RWPE2 (cell line): ENCODE measurements at places on chromosomes 4 and X.

DNA sequence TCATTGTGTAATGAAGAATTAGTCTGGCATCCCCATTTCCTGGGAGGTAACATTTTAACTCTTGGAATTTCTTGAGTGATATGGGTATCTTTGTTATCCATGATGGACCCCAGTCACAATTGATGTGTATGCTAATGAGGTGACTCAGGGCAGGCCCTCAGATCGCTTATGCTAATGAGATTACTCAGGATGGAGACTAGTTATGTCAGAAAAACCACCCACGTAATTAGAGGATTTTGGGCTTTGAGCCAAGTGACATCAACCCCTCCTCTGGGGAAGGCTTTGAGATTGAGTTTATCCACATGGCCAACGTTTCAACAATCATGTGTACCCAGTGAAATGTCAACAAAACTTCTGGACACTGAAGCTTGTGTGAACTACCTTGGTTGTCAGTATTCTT lies 772.7 kb downstream of the STPG2 start:
- DNase-seq: no peak

GRCh38 chr4:173270312-173271027 lies 63.7 kb downstream of the HMGB2 start:
- DNase-seq: no peak

DNA sequence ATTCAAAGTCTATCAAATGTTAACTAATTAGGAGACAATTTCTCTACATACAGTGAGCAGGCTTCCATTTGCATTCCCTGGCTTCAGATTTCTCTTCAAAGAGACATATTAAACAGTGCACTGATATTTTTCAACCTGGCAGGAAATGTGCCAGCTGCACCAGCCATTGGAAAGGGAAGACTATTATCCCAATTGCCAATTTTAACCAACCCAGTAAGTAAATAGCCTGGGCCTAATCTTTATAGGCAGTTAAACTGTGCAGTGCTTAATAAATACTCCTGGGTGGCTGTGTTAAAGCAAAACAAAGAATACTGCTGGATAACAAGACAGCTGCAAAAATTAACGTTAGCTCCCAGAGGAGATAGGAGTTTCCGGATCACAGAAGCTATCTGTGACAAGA lies 111.9 kb upstream of the GALNT7 start:
- DNase-seq: no peak

DNA sequence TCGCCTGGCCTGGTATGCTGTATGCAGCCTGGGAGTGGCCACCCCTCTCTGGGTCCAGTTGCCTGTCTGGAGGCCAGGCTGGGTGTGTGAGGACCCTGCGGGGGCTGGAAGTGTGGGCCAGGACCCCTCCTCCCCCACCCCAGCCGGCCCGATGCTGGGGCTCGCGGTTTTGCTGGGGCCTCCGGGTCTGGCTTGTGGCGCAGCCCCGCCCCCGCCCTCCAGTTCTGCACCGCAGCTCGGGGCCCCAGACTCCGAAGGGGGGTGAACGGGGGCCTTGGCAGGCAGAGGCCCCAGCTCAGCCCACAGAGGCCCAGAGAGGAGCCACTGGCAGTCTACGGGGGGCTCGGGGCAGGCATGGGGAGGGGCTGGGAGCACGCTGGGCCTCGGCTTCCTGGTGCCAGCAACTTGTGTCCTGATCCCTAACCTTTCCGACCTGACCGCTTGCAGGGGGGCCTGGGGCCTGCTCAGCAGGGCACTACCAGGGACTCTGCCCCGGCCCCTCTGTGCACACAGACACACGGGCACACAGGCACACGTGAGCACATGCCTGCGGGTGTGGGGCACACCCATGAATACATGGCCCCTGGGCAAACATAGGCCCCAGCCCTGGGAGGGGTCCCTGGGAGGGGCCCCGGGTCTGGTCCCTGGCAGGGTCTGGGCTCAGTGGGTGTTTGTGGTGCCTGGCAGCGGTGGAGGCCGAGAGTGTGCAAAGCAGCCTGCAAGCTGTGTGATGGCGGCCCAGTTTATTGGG lies 21.4 kb upstream of the FGFR3 start:
- no peak for DNase-seq

DNA sequence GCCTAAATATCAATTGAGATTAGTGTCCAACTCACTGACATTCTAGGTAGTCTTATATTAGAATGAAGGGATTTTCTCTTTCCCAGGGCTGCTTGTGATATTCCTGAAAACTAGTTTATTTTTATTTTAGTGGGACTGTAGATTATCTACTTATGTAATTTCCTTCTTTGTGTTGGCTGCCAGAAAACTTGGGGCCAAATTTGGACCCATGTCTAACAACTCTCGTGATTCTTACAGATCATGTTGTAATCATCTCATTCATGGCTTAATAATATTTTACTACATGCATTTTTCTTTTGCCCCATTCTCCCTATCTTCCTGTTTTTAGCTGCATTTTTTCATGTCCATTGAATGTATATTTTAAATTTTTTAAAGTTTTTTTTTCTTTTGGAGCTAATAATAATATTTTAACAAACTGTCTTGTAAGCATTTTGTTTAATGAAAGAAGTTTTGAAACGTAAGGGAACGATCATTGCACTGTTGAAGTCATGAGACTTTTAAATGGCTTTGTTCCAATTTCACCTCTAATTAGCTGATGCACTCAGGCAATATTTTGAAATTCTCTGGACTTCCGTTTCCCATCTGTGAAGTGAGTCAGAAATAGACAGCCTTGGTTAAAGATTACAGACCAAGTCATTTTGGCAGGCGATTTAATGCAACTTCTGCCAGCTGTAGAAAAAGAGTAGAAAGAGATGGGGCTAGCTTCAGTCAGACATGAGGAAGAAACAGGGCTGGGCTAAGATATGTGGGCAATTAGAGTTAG lies 14.3 kb upstream of the TDO2 start:
- DNase-seq: no peak

DNA sequence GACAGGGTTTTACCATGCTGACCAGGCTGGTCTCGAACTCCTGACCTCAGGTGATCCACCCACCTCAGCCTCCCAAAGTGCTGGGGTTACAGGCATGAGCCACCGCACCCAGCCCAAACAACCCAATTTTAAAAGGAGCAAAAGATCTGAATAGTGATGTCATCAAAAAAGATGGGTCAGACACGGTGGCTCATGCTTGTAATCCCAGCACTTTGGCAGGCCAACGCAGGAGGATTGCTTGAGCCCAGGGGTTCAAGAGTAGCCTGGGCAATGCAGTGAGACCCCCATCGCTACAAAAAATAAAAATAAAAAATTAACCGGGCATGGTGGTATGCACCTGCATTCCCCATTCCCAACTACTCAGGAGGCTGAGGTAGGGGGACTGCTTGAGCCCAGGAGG lies 6.1 kb downstream of the ELF2 start:
- no peak for DNase-seq

DNA sequence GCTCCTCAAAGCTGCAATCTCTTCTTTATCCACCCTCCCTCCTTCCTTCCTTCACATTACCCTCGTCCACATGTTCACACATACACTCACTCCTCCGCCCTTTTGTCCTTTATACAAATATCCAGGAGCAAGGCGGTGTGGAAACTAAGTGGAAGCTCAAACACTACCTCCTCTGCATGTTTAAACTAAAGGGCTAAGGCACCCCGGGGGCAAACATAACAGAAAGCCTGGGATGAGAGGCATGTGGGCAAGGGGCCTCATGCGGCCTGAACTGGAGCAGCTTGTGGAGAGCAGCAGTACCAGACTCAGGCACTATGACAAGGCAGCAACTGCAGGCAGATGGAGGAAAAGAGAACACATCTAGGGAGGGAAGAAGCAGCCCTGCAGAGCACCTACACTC lies 9.5 kb downstream of the MAB21L2 start:
- DNase-seq: no peak
